ENCODE measurements at places on chromosomes 4 and X. TPM values are rescaled to one million over a fixed set of nuclear protein-coding genes. Genes with fewer than 3 reads are reported as not detected.

The EDNRA gene
- total RNA-seq: 12.5 TPM

The HMX1 gene
- not detected for total RNA-seq

- H3K4me3 ChIP-seq: no peak overlapping the region
- DNase-seq: no peak
- no peaks in the 10 kb centered on the region for H3K4me1 ChIP-seq
- H3K36me3 ChIP-seq: no peaks in the 10 kb centered on the region
Observed at GRCh38 chrX:108359806-108360602, 78.2 kb downstream of the COL4A6 start.

DNA sequence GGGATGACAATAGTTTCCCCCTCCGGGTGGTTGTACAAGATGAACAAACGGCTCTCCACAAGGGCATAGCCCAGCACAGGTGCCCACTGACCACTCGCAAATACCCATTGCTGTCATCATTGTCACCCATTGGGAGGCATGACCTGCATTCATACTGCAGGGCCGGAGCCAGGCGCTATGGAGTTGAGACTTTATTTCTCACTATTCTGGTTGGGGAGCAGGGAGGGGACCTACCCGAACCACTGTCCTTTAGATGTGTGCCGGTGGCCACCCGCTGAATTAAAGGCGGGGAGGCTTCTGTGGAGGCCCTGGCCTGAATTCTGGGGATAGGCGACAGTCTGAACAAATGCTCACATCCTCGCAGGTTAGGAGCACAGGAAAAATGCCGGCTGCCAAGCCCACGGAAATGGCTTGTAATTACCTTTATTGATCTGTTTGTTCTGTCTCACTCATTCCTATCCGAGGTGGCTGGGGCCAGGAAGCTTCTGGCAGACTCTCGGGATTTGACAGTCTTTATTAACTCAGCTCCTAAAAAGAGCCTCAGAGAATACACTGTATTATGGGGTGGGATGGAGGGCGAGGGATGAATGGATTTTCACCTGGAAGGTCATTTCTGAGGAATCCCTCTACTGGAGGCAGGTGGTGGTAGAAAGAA is 125.1 kb upstream of the PSAPL1 start:
- no peak overlapping the region for H3K4me3 ChIP-seq
- no peaks in the 10 kb centered on the region for H3K27me3 ChIP-seq
- H3K36me3 ChIP-seq: no peaks in the 10 kb centered on the region
- H3K4me1 ChIP-seq: no peaks in the 10 kb centered on the region
- no peak for DNase-seq

The GAGE1 gene
- total RNA-seq: not detected

The FATE1 gene
- total RNA-seq: not detected

DNA sequence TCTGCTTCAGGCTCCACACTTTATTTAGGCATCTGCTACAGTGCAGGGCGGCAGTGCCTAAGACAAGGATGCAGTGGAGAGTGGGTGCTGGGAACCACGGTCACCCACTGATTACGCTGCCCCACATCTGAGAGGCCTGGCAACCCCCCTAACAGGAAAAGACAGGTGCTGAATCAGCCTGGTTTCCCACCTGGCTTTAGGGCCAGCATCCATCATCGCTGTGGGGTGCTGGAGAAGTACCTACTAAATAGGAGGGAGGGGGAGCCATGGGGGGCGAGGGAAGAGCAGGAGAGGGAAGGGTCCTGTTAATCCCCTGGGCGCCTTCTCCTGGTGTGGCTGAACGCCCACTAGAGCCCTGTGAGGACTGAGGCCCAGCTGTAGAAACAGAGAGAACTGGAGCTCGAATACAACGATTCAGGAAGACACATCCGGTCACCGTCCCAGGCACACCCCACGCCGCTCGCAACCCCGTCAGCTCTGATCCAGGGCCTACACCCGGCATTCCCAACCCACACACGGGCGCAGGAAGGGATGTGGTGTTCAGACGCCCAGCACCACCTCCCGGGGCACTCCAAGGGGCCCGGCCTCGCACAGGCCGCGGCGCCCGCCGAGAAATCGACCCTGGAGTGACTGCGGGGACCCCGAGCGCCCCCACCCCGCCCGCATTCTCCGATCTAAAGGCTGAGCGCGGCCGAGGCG is 554 bp downstream of the DCTD start:
- H3K27ac ChIP-seq: peak overlapping the region; percentile 97
- H3K27me3 ChIP-seq: no peaks in the 10 kb centered on the region
- DNase-seq: peak; percentile 72
- H3K4me3 ChIP-seq: peak overlapping the region; percentile 77
- H3K36me3 ChIP-seq: peaks cover 39% of the 10 kb centered on the region

The STAP1 gene
- total RNA-seq: not detected

The HSFX4 gene
- not detected for total RNA-seq

GRCh38 chr4:41897698-41898097 is 37.5 kb upstream of the TMEM33 start:
- no peak overlapping the region for H3K27ac ChIP-seq
- no peak overlapping the region for H3K4me3 ChIP-seq
- no peak for DNase-seq
- H3K36me3 ChIP-seq: no peaks in the 10 kb centered on the region
- peaks cover 15% of the 10 kb centered on the region for H3K27me3 ChIP-seq

GRCh38 chr4:3445111-3445820 is 3.5 kb downstream of the HGFAC start:
- H3K27me3 ChIP-seq: no peaks in the 10 kb centered on the region
- DNase-seq: no peak
- no peak overlapping the region for H3K4me3 ChIP-seq
- no peaks in the 10 kb centered on the region for H3K36me3 ChIP-seq

DNA sequence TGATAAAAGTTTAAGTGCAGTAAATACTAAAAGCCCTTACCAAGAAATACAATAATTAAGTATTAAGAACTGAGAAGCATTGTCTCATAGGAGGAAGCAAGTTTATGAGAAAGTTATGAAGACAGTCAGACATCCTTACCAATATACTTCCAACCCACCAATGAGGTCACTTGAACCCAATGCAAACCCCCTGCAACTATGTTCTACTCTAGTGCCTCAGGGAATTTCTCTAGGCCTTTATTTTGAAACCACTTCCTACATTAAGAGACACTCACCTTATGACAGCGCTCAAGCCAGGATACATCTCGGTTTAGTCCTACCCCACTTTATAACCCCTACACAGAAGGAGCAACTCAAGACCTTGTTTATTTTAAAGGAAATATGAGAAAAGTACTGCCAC is 61.3 kb downstream of the STPG2 start:
- H3K27me3 ChIP-seq: no peaks in the 10 kb centered on the region
- no peak for DNase-seq
- H3K4me1 ChIP-seq: no peaks in the 10 kb centered on the region

DNA sequence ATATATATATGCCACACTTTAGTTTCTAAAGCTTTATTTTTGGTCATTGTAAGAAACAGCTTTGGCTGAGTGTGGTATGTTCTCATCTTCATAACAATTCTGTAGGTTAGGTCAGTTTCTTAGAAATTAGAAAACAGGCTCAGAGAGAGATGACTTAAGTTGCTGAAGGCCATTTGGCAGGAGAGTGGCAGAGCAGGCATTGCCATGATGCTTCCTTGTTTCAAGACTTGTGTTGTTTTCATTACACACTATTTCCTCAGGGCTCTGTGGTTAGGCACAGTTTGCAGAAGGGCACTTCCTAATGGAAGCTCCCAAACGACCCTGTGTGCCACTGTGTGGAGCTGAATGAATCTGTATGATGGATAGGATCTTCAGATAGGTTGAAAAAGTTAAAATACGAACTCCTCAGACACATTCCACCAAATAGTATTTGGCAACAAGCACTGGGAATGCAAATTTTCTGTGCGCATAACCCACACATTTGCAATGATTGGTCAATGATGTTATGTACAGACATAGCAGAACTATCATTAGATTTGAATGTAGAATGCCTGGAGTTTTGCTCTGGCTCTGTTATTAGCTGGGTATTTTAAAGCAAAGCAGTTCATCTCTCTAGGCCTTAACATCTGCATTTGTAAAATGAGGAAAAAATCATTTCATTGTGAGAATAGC is 274.3 kb upstream of the HS3ST1 start:
- no peak overlapping the region for H3K4me3 ChIP-seq
- DNase-seq: no peak
- H3K4me1 ChIP-seq: peaks cover 13% of the 10 kb centered on the region
- no peaks in the 10 kb centered on the region for H3K36me3 ChIP-seq

The CTAG1A gene
- total RNA-seq: not detected

GRCh38 chr4:36054694-36055422 is 189.5 kb downstream of the ARAP2 start:
- no peaks in the 10 kb centered on the region for H3K36me3 ChIP-seq
- no peak overlapping the region for H3K27ac ChIP-seq
- DNase-seq: no peak
- H3K4me3 ChIP-seq: no peak overlapping the region

The MAGEA1 gene
- not detected for total RNA-seq

DNA sequence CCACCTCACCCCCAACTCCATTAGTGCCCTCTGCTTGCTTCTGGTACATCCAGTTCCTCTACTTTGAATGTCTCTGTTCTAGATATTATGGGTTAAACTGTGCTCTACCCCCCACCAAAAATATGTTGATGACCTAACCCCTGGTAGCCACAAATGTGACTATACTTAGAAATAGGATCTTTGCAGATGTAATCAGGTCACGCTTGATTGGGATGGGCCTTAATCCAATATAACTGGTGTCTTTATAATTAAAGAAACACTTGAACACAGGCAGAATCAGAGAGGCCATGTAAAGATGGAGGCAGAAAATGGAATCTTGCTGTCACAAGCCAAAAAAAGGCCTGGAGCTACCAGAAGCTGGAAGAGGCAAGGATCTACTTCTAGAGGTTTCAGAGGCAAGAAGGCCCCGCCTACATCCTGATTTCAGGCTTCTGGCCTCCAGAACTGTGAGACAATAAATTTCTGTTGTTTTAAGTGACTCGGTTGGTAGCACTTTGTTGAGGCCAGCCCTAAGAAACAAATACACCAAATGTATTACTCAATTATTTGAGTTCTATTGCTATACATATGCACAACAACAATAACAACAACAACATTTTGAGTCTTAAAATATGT is 220.0 kb downstream of the PPP3CA start:
- H3K27ac ChIP-seq: no peak overlapping the region
- H3K4me3 ChIP-seq: no peak overlapping the region
- H3K36me3 ChIP-seq: no peaks in the 10 kb centered on the region
- no peak for DNase-seq
- H3K27me3 ChIP-seq: no peaks in the 10 kb centered on the region
- H3K4me1 ChIP-seq: peaks cover 24% of the 10 kb centered on the region

- no peaks in the 10 kb centered on the region for H3K36me3 ChIP-seq
- H3K4me1 ChIP-seq: no peaks in the 10 kb centered on the region
- no peak overlapping the region for H3K4me3 ChIP-seq
- no peaks in the 10 kb centered on the region for H3K27me3 ChIP-seq
- no peak for DNase-seq
Observed at GRCh38 chrX:106952988-106953387, 32.8 kb downstream of the CLDN2 start.

DNA sequence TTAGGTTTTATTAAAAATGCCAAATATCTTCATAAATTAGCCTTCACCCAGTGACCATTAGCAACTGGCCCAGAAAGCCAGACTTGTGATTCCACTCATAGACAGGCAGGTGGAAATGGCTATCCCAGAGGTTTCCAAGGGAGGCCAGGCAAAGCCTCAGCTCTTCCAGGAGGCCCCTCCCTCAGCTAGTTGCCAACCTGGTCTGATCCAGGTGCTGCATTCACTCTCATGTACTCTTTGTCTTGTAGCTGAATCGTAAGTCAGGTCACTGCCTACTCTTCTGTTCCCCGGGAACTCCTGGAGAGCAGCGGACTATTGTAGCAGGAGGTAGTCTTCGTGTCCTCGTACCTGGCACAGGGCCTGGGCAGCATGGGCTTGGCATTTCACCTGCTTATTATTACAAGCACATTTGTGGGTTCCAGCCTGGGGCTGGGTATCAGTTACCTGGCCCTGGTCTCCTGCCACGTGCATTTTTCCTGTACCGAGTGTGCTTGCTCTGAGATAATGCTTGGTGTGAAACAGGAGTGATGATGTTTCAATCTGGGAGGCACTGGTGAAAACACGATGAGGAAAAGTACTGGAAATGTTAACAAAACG is 101.6 kb downstream of the FAM193A start:
- H3K36me3 ChIP-seq: peaks cover 93% of the 10 kb centered on the region
- peaks cover 3% of the 10 kb centered on the region for H3K4me1 ChIP-seq
- H3K4me3 ChIP-seq: no peak overlapping the region

DNA sequence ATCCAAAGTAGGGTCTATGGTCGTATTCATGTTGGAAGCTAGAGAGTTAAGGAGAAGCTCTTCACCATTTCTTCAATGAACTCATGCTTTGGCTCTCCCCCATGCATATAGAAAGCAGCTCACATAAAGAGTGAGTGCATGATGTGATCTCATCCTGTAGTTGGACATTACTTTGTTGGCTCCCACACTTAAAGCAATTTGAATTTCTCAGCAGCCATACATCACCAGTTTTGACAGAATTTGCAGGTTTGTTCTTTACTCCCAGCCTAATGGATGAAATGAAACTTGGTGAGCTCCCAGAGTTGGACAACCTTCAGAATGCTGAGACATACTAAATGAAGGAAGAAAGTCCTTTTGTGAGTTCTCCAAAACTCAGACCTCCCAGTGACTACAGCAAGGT is 613.5 kb downstream of the IQCM start:
- no peaks in the 10 kb centered on the region for H3K36me3 ChIP-seq
- H3K27me3 ChIP-seq: no peaks in the 10 kb centered on the region
- peaks cover 18% of the 10 kb centered on the region for H3K4me1 ChIP-seq
- no peak for DNase-seq

The VSIG4 gene
- 91.2 TPM for total RNA-seq
